Adipocyte (in vitro differentiated cells): ENCODE measurements at places on chromosomes 6 and 20.

DNA sequence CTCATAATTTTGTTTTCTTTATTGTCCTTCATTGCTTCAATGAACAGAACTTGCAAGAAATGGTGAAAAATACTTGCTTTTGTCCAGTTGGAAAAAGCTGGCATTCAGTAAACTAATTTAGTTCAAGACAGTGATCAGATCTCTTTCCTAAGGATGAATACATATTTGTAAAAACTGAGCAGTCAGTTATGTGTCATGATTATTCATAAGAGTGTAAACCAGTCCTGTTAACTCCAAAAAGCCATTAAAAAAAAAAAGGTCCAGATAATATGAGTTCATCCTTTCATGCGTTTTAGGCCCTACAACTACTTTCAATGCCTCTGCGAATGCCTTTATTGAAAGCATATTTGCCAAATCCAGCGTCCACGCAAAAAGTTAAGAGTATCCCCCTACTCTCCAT is 609 bp downstream of the PGM3 start:
- DNase-seq: no peak

DNA sequence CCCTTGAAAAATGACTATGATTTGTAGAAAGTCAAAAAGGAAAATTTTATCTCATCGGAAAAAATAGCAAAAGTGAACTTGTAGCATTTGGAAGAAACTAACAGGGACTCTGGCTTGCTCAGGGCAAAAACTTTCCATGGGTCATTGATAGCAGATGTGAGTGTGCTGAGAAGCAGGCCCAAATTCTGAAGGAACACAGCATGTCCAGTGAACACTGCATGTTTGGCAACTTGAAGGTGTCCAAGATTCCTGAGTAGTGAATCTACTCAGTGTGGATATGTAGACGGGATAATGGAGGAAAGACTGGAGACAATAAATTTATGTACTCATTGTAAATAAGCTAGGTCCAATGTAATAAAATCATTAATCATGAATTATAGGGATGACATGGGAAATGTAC is 8.2 kb downstream of the SLC17A2 start:
- peak; percentile 65 for DNase-seq

GRCh38 chr20:64261138-64261537 is 5.6 kb downstream of the PCMTD2 start:
- DNase-seq: peak; percentile 64

GRCh38 chr6:139295901-139296300 is 4.1 kb upstream of the TXLNB start:
- DNase-seq: no peak

GRCh38 chr6:38789256-38789655 is 74.1 kb downstream of the DNAH8 start:
- DNase-seq: no peak

DNA sequence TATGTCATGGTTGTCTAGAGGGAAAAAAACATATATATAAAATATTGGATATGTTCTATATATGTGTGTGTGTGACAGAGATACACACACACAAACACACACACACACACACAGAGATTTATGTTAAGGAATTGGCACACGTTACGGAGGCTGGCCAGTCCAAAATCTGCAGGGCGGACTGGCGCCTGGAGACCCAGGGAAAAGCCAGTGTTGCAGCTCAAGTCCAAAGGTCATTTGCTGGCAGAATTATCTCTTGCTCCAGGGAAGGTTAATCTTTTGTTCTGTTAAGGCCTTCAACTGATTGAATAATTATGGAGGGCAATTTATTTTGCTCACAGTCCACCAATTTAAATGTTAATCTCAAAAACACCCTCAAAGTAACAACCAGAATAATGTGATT is 37.5 kb upstream of the PDE7B start:
- DNase-seq: no peak

DNA sequence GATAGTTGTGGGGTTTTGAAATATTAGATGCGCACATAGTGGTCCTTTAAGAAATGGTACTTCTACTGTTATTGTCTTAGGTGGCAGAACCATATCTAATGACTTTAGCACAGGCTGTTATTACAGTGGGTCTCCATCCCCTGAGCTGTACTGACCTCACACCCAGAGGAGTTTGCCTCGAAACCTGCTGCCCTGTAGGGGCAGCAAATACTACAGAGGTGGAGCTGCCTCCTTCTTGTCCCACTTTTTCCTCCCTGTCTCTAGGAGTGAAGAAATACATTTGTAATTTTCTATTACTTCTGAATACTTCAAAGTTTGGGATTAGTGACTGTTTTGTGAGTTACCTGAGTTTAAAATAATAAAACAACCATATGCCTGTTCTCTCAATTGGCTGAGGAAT is 8.2 kb downstream of the TRIM31 start:
- DNase-seq: no peak

- no peak for DNase-seq
Observed at GRCh38 chr6:75429061-75429703, 64.4 kb downstream of the FILIP1 start.

DNA sequence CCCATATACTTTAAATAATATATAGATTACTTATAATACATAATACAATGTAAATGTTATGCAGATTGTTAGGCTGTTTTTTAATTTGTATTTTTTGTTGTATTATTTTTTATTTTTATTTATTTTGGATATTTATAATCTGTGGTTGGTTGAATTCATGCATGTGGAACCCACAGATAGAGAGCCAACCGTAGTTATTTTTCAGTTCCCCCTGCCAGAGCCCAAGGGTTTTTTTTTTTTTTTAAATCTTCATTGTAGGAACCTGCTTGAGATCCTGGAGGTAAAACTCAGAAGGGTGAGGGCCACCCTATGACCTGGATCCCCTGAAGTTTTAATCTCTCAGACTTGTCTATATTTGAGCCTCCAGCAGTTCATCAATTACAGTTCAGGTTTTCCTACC is 133.2 kb downstream of the B3GAT2 start:
- DNase-seq: no peak

DNA sequence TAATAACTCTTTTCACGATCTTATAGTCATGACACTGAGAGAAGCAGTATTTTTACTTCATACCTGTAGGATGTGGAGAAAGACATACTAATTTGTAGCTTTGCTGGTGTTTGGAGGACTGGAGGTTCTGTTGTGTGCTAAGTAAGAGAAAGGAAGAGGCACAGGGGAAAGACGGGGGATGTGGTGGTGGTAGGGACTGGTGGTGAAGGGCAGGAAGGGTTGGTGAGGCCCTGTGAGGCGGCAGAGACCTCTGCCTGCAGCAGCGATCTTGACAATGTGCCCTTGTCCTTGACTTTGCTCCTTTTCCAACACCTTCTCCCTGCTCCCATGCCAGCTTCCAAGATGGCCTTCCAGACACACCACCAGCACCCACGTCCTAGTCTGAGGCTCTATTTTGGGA is 32.6 kb upstream of the MPC1 start:
- DNase-seq: no peak

DNA sequence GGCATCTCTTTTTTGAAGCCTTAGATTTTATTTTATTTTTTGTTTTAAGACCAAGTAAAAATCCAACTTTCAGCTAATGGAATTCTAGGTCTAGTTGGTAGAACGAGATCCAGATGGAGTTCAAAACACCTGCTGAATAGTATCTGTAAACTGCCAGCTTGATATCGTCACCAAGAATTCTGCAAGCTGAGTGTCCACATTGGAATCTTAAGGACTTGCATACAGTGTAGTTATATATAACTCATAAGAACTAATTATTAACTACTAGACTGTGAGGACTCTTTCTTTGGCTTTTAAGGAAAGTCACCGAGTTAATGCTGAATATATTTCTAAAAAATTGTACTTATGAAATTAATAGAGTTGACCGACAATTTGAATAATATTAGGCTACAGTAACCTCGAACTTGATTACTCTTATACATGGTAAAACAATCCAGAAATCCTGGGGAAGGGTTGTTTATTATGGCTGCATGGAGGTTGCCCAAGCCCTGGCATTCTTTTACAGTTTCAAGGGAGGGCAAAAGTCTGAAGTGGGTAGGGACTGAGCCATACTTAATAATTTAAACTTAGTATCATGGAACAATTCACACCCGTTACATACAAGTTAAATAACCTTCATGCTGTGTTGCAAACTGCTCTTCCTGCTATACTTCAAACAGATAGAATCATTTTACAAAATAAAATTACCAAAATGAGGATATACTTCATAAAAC is 553.9 kb downstream of the PTPRT start:
- DNase-seq: no peak

DNA sequence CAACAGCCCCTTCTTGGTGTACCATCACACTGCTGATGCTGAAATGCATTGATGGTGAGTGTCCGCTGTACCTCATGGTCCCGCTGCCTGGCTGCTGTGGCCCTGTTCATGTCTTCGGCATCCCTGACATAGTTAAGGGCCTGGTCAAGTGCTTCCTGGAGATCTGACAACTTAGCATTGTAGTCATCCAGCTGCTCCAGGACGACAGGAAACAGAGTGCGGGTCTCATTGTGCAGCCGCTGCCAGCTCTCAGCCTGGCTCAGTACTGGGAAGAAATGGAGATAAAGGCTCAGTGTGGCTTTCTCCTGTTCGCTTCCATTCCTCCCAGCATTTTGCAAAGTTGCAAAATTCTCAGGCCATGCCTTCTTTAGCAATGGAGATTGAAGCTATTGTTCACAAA is 81.8 kb downstream of the LAMA4 start:
- DNase-seq: no peak

DNA sequence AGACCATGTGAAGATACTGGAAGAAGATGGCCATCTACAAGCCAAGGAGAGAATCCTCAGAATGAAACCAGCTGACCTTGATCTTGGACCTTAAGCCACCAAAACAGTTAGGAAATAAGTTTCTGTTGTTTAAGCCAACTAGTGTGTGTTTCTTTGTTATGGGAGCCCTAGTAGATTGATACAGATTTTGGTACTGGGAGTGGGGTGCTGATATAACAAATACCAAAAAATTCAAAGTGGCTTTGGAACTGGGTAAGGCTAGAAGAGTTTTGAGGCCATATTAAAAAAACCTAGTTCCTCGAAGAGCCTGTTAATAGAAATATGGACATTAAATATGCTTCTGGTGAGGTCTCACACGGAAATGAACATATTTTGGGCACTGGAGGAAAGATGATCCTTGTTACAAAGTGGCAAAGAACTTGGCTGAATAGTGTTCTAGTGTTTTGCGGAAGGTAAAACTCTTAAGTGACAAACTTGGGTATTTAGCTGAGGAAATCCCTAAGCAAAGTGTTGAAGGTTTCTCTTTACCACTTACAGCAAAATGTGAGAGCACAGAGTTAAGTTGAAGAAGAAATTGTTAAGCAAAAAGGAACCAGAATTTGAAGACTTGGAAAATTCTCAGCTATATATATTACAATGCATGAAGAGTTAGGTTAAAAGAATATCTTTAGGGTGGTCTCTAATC is 55.1 kb upstream of the CD83 start:
- DNase-seq: no peak

- no peak for DNase-seq
Observed at GRCh38 chr6:93177918-93178317, 241.4 kb downstream of the EPHA7 start.

- DNase-seq: no peak
Observed at GRCh38 chr20:8061861-8062518, 42.4 kb upstream of the TMX4 start.

- no peak for DNase-seq
Observed at GRCh38 chr6:51411496-51412125, 592.9 kb downstream of the TFAP2B start.

GRCh38 chr6:166244353-166245045 is 63.7 kb downstream of the PRR18 start:
- no peak for DNase-seq

- DNase-seq: no peak
Observed at GRCh38 chr6:89927791-89928550, 33.7 kb downstream of the GJA10 start.

- DNase-seq: no peak
Observed at GRCh38 chr20:43171930-43172329, 17.8 kb downstream of the PTPRT start.

GRCh38 chr6:128350416-128351254 is 169.8 kb downstream of the PTPRK start:
- DNase-seq: peak; percentile 19

GRCh38 chr6:89372506-89372901 is 20.0 kb upstream of the UBE2J1 start:
- DNase-seq: no peak

DNA sequence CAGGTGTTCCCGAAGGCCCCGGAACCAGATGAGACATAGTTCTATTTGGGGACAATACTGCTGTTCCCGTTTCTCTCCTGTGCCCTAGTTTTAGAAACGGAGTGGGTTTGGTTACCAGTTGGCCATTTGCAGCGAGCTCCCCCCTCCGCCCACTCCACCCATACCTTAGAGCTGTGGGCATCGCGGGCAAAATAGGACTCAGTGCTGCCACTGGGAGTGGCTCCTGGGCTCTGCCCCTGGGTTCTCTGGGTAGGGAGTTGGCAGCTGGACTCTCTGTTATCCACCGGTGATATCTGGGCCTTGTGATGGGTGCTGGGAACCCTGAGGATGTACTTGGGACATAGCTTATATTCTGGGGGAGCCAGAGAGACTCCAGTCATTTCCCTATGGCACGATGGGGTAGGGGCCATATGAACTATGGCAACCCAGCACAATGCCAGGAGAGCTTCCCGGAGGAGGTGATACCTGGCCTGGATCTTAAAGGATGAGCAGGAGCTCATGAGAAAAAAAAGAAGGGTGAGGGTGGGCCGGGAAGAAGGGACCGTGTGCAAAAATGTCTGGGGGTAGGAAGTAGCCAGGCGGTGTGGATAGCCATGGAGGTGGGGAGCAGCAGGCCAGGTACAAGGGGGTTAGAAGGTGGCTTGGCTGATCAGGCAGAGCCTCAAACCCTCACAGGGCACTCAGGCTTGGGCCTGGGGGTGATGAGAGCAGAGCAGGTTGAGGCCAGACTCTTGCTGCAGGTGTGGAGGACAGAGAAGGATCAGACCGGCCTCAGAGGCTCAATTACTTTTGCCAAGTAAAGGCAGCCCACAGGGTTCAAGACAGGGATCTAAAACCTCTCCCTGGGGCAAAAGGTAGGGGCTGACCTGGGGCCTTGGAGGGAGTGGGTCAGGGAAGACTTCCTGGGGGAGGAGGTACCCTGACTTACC is 9.6 kb downstream of the SRC start:
- DNase-seq: no peak

GRCh38 chr20:44683263-44684046 is 31.7 kb upstream of the CCN5 start:
- DNase-seq: peak; percentile 69

GRCh38 chr6:84074988-84075781 is 41.6 kb downstream of the MRAP2 start:
- DNase-seq: no peak

DNA sequence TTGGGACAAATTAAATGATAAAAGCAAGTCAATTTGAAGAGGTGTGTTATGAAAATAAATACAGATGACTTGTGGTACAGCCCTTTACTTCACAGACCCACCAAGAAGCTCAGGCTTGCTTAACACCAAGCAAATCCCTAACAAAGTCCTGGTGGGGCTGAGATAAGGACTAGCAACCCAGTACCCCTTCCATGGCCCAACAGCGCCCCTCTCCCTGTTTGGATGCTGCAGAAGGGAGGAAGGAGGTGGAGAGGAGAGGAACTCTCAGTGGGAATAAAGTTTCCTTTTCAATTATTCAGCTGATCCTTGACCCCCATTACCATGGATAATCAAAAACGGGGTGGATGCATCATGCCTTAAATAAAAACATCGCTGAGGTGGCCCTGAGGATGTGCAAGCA is 4.5 kb upstream of the ZNF831 start:
- DNase-seq: no peak
